ENCODE measurements at places on chromosomes 2 and 18. TPM values are rescaled to one million over a fixed set of nuclear protein-coding genes. Genes with fewer than 3 reads are reported as not detected.
A peak's percentile ranks its signal among the peaks of the same experiment; 100 is the strongest.

GRCh38 chr2:16832910-16833309 lies 167.3 kb upstream of the CYRIA start:
- no peak for DNase-seq

- no peak for DNase-seq
Observed at GRCh38 chr18:35086704-35087103, 45.5 kb downstream of the MAPRE2 start.

- DNase-seq: no peak
Observed at GRCh38 chr2:208146006-208146405, at the start of gene CRYGB. CRYGB (minus strand) TSS chr2:208146158; CDS start chr2:208146120, 38 bp downstream.

GRCh38 chr2:45770811-45771210 lies 119.3 kb downstream of the PRKCE start:
- DNase-seq: no peak

DNA sequence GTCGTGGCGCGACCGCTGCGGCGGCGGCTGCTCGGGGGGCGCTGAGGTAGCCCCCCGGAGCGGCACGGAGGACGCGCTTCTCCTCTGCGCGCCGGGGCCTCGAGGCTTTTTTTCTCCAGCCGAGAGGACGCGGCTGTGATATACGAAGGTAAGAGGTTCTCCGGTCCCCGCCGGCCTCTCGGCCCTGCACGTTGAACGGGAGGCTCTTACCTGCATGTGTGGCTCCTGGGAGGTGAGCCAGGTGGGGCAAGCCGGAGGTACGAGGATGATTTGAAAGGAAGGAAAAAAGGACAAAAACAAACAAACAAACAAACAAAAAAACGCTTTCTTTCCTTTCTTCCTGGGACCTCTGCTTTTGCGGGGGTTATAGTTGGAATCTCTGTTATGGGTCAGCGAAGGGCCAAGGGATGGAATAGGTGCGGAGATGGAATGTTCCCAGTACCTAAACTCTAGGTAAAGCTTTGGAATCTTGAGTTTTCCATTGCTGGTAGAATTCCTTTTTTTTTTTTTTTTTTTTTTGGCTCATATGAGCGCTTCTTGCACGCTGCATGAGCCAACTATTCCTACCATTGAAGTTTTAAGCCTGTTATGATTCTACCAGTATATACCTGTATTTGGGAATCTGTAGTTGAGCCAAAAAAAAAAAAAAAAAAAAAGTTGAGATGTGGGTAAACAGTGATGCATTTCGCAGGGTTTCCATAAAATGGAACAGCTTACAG lies 674 bp downstream of the PTPN4 start:
- DNase-seq: no peak

GRCh38 chr2:12495247-12495868 lies 221.4 kb upstream of the TRIB2 start:
- no peak for DNase-seq

DNA sequence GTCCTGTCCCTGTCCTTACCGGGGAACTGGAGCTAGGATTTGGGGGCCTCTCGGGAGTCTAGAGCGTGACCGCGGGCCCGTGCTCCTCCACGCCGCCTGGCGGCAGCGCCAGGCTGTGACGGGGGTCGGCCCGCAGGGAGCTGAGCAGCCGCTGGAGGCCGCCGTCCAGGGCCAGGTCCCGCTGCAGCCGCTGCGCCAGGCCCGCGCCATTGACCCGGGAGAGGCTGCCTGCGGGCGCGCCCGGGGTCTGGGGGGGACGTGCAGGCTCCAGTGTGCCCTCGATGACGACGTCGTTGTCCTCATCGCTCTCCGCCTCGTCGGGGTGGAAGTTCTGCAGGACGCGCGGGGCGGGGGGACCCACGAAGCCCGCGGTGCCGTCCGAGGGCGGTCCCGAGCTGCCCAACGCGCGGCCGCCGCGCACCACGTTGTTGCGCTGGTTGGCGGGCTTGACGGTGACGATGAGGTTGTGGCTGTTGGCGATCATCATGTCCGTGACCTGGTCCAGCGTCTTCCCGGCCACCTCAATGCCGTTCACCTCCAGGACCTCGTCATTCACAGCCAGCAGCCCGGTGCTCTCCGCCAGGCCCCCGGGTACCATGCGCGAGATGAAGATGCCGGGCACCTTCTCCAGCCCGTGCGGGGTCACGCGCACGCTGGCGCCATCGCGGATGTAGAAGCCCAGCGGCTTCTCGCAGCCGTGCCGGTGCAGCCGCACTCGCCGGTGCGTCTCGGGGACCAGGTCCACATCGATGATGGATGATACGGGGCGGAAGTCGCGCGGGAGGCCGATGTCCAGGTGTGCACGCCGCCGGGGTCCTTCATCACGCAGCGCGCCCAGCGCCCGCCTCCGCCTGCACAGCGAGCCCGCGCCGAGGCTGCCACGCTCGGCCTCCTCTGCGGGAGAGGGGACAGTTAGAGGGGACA lies 50.9 kb downstream of the ADNP2 start:
- peak; percentile 66 for DNase-seq

DNA sequence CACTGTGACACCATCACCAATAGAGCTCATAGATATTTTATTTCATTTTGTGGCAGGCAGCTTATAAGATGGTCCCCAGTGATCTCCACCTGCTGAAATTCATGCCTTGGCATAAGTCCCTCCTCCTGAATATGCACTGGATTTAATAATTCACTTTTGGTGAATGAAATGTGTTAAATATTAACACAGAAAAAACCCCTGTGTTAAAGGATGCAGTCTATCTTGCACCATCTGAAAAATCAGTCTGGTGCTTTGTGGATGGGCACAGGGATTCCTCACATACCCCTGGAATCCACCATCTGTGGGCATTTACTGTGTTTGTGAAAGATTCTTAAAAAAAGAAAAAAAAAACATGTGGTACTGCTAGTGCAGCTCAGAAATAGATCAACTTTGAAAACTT lies 26.1 kb upstream of the WIPF1 start:
- no peak for DNase-seq

GRCh38 chr2:101699755-101700461 lies 2.4 kb downstream of the MAP4K4 start:
- DNase-seq: no peak

DNA sequence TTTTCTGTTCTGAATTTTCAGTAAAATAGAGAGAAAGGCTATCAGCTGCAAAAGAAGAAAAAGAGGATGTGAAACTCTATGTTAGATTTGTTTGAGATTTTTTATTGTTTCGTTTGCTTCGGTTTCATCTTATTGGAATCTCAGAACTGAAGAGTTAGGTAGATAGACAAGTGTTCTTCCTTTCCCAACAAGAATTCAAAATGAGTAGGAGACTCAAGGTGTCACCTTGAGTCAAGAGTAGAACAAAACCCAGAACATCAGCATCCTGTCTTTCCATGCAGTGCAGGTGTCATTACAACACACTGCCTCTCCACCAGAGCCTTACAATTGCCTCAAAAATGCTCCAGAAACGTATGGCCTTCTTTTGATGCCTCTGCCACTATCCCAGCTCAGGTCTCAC lies 21.1 kb downstream of the NBAS start:
- no peak for DNase-seq

DNA sequence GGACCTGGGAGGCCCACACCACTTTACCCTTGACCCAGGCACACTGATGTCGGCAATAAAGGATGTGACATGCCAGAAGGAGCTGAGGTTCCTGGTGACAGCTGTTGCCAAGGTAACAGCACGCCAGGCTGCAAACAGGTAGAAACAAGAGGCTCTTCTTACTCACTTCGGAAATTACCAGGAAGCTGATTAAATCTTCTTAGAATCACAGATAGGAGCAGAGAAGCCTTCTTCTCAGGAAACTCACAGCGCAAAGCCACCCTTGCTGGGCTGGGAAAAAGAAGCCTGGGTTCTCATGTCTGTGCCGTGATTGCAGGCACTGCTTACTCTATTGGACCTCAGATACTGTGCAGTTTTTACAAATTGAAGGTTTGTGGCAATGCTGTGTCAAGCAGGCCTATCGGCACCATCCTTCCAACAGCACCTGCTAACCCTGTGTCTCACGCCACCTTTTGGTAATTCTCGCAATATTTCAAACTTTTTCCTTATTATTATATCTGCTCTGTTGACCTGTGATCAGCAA lies 61.0 kb upstream of the TAF1B start:
- no peak for DNase-seq

GRCh38 chr2:150101947-150102346 lies 385.5 kb downstream of the RND3 start:
- DNase-seq: no peak

DNA sequence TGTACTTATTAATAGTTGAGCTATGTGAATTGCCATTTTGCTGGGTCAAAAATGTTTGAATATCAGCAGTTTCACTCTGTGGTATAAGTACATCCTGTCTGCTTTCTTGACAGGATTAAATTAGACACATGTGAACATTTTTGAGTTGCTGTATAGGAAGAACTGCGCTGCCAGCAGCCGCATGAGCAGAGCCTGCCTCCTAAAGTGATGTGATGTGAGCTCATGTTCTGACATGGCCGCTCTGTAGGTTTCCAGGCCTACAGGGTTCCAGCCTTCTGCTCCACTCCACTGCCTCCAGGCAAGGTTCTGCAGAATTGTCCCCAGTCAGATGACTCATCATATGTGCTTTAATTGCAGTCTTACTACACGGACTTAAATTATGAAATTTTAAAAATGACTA lies 119.7 kb upstream of the NFATC1 start:
- DNase-seq: no peak

- DNase-seq: no peak
Observed at GRCh38 chr2:11103984-11104793, 51.1 kb upstream of the SLC66A3 start.

DNA sequence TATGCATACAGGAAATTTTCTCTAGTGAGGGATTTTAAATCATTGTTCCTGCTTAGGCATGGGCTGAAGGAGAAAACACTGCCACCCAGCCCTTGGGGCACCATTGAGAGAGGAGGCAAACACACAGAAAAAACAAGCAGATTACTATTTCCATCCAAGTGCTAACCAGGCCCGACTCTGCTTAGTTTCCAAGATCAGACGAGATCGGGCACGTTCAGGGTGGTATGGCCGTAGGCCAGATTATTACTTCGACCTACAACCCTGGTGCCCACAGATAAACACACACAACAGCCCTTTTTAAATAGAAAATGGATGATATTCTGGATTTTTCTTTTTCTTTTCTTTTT lies 45.4 kb upstream of the RHOB start:
- no peak for DNase-seq

DNA sequence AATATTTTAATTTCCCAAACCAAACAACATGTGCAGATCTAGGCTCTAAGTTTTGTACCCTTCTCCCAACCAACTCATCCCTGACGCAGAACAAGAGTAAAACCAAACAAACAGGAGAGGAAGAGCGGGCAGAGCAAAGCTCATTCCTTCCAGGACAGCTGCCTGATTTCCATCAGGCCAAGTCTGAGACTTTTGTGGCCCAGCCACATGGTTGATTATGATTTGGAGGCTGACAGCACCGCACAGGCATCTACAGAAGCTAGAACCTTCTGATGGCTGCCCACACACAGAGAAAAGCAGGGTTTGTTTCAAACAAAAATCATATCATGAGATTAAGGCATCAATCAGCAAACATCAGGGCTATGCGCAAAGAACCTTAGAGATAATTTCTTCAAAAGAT lies 262.6 kb downstream of the TNS1 start:
- DNase-seq: no peak

- DNase-seq: peak; percentile 13
Observed at GRCh38 chr2:138922973-138923563, 142.9 kb upstream of the NXPH2 start.

GRCh38 chr2:204604061-204604460 lies 58.8 kb downstream of the PARD3B start:
- no peak for DNase-seq

GRCh38 chr2:95316466-95317122 lies 19.4 kb downstream of the KCNIP3 start:
- DNase-seq: no peak

- no peak for DNase-seq
Observed at GRCh38 chr2:186841940-186842339, 7.0 kb downstream of the ZSWIM2 start.

- no peak for DNase-seq
Observed at GRCh38 chr2:55365303-55365702, 54.4 kb downstream of the CCDC88A start.

DNA sequence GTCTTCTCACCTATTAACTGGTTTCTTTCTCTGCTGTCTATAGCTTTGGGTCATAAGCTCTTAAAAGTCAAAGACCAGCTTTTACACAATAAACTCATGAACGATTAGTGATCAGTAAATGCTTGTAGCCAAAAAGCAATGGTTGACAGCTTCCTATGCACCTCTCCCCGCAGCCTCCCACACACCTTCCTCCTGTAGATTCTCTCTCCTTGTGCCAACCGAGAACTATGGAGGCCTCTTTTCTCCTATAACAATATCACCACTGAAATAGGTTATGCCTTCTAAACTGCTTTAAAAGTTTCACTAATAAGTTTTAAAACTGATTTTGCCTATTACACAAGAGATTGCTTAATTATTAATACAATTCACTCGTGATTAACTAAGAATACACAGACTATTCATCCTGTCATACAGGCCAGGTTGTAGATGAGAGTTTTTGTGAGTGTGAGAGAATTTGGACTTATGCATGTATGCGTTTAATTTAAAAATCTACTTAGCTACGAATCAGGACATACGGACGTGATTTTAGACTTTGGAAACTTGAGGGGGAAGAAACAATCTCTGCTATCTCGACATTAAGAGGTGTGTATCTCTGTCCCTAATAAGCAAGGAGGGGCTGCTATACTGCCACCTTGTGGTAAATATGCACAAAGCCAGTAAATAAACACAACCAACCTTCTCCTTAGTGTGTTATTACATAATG lies 229.1 kb upstream of the RBBP8 start:
- peak; percentile 72 for DNase-seq

GRCh38 chr2:46786228-46786627 lies 129.4 kb downstream of the MCFD2 start:
- no peak for DNase-seq

DNA sequence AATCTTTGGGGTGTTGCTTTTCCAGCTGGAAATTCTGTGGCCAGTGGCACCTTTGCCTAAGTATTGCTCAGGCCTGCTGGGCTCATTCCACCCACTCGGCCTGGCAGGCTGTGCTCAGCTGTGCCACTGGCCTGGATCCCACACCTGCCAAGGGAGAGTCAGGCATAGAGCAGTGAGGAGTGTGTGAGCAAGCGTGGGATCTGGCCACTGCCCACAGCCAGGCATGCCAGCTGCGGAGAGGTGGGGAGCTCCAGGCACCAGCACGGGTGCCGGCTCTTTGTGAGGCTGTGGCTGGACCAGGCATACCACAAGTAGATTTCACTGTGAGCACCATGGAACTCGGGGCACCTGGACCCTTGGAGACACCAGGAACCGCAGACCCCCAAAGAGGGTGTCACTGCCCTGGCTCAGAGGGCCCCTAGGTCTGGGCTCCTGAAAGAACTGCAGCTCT lies 118.1 kb upstream of the MAP2 start:
- no peak for DNase-seq

GRCh38 chr2:141523199-141523598 lies 607.6 kb downstream of the LRP1B start:
- no peak for DNase-seq

GRCh38 chr2:235229236-235229635 lies 264.6 kb upstream of the AGAP1 start:
- no peak for DNase-seq

- DNase-seq: no peak
Observed at GRCh38 chr2:158845859-158846258, 50.7 kb downstream of the DAPL1 start.

RNF138 gene
- total RNA-seq: 130 TPM

GALR1 gene
- 0.17 TPM for total RNA-seq

FAP gene
- not detected for total RNA-seq

CREB1 gene
- 63.5 TPM for total RNA-seq

SERPINB10 gene
- total RNA-seq: not detected

UPP2 gene
- total RNA-seq: not detected

WDCP gene
- total RNA-seq: 21.8 TPM

Measured in H7 (cell line).